ACHN (cell line): ENCODE measurements at places on chromosomes 7 and 10.

- DNase-seq = no peak
These were observed 280.8 kb downstream of the ADK start for GRCh38 chr10:74431816-74432215.

GRCh38 chr7:31093282-31093681 lies 41.2 kb downstream of the ADCYAP1R1 start:
- no peak for DNase-seq

DNA sequence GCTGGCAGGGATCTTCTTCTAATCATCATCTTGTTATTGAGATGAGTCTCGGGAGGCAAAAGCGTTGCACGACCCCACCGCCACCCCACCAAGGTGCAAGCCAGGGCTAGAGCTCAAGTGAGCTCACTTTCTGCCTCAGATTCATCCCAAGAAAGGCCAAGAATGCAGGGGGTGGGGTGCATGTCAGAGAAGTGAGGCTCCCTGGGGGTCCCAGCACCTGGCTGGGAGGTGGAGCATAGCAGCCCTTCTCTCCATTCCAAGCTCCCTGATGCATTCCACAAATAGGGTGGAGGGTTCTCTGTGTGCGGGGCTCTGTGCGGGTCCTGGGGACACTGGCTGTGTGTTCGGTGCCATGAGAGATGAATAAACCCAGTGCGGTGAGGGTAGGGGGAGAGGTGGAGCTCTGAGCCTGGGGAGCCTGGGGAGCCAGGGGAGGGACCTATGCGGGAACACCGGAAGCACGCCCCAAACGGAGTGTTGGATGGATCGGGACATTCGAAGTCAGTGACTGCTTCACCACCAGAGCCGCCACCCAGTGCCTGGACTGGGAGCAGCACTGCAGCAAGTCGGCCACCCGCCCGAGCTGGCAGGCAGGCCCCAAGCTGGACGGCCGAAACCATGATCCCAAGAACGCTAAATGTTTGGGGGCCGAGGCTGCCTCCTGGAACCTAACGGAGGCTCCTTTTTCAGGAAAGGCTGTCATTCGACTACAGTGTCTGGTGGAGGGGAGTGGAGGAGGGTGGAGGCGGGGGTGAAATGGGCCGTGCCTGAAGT lies 17.9 kb upstream of the HMX3 start:
- DNase-seq = no peak

DNA sequence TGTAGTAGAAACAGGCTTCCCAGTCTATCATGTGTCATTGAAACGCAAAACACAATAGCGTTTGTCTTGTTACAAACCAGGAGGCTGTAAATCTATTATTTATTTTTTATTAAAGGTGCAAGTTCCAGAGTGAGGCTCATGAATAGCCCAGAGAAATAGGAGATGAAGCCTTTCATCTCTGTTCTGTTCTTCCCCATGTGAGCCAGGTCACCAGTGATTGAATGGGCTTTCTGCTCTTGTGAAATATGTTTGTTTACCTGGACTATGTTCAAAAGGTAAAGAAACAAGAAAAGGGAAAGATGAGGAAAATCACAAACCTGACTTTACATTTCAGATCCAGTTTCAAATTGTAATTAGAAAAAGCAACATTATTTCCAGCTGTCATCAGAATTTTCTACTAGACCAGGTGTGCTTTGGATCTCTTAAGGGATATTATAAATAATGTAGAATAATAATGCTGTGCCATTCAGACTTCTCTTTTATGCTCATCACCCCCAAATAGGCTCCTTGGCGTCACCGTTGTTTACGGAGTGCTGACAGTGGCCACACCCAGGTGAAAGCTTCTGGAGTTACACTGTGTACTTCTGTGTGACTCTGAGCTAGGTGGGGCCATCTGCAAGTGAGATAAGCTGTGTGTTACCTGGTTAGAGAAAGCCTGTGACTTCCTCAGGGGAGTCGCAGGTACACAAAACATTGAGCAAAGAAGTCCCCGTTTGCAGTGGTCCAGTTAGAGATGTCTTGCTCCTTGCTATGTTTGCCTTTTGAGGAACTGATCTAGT lies 274.9 kb downstream of the SDK1 start:
- no peak for DNase-seq

DNA sequence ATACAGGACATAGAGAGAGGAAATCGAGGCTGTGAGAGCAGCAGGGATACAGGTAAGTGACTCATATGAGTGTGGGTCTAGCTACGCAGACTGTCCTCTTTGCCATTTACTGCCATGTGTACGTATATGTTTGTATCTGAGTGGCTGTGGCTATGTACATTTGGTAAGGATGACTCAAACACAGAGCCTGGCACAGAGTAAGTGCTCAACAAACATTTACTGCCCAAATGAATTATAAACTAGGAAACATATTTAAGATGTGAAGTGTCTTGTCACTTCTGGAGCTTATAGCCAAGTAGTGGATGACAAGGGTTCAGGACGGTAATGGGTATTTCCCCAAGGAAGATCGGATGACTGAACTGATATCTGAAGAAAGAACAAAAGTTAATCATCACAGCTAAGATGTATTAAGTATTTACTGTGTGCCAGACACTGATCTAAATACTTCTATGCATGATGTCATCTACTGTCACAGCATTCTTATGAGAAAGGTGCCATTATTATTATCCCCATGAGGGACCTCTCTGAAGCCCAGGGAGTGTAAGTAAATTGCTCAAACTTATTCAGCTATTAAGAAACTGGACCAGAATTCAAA lies 6.0 kb downstream of the MRPL43 start:
- no peak for DNase-seq

GRCh38 chr10:13483951-13484350 lies 44.9 kb downstream of the BEND7 start:
- no peak for DNase-seq

DNA sequence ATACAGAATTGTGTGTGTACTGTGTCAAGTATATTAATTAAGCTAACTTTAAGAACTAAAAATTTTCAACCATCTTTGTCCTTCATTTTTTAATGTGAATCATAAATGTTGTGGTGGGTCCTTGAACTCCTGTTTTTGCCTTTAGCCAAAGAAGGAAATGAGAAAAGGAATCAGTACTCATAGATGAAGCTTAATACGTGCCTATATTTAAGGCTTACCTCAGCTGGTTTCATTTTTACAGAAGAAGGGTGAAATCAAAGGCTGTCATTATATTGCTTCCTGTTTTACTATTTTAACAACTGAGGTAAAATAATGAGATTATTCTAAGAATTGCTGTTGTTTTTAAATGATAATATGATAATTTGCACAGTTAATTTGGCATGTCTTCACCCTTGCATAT lies 6.3 kb upstream of the SNX13 start:
- DNase-seq = no peak

DNA sequence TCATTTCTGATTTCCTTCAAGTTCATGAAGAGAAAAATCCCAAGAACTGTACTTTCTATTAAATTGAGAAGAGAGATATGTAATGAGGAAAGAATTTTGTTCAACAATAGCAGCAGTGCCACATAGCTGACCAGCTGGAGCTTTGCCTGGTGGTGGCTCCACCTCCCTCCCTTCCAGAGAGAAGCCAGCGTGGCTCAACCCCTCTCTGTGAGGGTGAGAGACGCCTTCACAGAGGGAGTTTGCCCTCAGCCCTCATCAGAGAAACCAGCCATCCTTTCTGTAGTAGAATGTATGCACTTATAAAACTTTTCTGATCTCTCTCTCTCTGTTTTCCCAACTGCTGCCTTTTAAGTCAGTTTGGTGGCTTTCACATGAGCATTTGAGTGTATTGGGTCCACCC lies 20.5 kb upstream of the COL1A2 start:
- DNase-seq = no peak

GRCh38 chr7:42790196-42790595 lies 121.7 kb downstream of the C7orf25 start:
- no peak for DNase-seq
